ENCODE measurements at places on chromosomes 5 and 9.

GRCh38 chr5:177531209-177531940 lies 14.6 kb upstream of the DDX41 start:
- DNase-seq = no peak

- DNase-seq = no peak
These were observed 584.3 kb downstream of the CAAP1 start for GRCh38 chr9:26308328-26308727.

GRCh38 chr9:20199111-20199510 lies 410.3 kb upstream of the SLC24A2 start:
- DNase-seq = no peak

GRCh38 chr5:144390133-144390532 lies 219.5 kb downstream of the KCTD16 start:
- DNase-seq = no peak

GRCh38 chr9:127492616-127493015 lies 41.3 kb downstream of the LRSAM1 start:
- DNase-seq = no peak

- DNase-seq = no peak
These were observed 22.7 kb downstream of the CFAP90 start for GRCh38 chr5:7828269-7828668.

DNA sequence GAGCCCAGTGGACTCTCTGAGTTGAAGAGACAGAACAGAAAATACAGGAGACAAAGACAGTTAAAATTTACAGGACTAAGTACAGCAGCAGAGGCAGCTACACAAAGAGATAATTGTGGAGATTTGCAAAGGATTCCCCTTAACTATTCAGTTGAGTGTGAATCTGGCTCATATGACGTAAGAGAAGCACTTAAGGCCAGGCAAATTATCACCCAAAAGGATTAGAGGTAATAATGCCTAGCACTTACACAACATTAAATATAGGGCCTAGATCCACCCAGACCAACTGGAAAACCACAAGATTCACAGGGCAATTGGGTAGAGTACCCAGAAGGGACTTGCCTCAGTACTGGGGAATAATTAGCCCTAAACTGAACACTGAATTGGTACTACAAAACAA lies 41.3 kb downstream of the ADAMTS6 start:
- no peak for DNase-seq

DNA sequence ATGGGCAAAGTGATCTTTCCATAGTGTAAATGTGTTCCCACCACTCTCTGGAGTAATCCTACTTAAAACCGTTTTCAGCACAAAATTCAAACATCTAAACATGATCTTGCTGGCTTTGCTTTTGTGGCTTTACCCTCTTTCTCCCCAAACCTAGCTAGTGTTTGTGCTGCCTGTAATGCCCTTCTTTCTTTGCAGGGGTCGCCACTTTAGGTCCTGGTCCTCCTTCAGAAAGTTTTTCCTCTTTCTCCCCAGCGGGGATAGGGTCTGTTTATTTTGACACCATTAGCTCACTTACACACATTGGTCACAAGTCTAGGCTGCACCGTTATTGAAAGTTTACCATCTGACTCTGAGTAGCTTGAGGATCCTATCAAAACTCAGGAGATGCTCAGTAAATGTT lies 736 bp upstream of the HSD17B4 start:
- DNase-seq = no peak

GRCh38 chr5:83472213-83472507 lies 616 bp downstream of the VCAN start:
- DNase-seq = no peak

DNA sequence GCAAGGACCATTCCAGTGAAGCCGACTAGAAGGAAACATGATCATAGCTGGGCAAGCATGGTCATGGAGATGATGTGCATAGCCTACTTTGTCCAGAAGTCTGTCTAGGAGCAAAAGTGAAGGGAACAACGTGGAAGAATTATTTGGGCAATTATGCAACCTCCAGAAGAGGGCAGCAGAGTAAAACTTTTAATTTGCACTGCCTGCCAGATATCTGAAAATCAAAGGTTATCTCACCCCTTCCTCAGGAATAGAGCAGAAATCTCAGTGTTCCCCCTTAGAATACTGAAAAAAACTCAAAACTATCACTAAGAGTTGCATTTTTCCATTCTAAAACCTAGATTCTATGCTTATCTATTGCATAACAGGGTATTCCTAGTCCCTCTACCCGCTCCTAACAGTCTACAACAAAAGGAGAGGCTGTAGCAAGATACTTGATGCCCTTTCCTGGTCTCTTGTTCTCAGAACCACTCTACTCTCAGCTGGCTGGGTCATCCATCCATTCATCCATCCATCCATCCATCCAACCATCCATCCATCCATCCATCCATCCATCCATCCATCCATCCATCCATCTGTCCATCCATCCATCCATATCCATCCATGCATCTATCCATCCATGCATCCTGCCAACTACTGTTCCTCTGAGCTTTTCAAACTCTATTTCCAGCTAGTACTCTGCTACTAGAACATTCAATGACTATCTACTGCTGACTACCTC lies 8.4 kb upstream of the SETD9 start:
- DNase-seq = no peak

DNA sequence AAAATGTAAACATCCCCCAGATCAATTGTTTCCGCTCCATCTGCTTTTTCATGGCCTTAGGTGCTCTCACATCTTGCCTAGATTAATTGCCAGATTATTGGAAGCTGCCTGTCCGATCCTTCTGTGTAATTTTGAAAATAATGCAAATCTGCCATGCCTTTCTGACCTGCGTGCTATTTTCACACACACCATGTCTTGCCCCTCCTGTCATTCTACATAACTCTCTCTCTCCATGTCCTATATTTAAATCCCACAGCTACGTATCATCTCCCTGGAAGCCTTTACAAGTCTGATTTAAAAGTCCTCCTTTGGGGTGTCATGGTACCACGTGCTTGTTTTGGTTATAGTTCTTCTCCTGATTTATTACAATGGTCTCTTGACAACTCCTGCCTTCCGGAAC lies 247.6 kb upstream of the ELAVL2 start:
- no peak for DNase-seq

GRCh38 chr5:5158472-5158895 lies 18.4 kb downstream of the ADAMTS16 start:
- DNase-seq = no peak

DNA sequence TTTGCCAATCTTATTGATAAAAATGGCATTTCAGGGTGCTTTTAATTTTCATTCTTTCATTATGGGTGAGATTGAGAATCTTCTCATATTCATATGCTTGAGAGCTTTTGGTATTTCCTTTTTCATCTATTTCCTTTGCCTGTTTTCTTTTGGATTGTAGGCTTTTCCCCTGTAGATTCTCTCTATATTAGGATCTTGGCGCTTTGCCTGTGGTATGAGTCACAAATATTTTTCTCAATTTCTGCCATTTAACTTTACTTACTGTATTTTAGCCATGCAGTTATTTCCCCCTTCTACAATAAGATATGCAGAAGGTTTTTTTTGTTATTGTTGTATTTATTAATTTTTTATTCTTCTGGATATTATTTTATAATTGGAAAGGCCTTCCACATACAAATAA lies 21.5 kb upstream of the KLF9 start:
- peak; percentile 42 for DNase-seq

DNA sequence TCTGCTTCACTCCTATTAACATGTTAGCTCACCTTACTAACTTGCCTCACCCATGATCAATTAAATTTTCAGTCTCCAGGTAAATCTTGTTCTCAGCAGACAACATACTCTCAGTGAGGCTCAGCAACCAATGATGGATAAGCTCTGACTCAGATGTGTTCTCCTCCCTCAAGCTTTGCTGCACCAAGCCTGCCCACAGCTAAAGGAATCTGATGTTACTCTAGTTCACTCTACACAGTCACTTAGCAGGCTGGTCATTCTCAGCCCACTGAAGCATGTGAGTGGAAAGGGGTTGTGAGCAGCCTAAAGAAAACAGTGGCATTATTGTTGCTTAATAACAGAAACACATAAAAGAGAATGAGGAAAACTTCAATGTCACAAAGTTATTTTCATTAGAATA lies 37.3 kb upstream of the CTNND2 start:
- DNase-seq = no peak

DNA sequence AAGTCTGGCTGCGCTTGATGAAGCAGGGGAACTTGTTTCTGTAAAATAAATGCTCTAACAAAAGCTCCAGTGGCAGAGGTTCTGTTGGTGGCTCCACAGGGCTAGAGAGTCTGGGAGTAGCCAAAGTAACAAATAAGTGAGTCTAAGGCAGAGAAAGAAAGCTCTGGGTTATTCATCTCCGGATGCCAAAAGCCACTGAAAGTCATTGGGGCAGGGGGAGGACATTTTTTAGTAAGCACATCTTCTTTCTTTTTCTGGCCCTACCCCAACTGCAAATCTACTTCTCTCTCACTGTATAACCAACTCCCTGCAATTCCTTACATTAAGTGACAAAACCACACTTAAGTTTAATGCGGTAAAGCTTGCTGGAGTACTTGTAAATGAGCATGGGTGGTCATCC lies 141.6 kb downstream of the INSYN2B start:
- no peak for DNase-seq

DNA sequence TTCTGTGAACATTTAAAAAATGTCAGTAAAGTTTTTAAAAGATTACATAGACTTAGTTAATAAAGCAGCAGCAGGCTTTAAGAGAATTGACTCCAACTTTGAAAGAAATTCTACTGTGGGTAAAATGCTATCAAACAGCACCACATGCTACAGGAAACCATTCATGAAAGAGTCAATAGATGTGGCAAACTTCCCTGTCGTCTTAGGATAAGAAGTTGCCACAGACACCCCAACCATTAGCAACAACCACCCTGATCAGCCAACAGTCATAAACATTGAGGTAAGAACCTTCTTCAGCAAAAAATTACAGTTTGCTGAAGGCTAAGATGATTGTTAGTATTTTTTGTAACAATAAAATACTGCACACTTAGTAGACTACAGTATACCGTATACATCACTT lies 278.2 kb downstream of the CSNK1G3 start:
- no peak for DNase-seq

- DNase-seq = no peak
These were observed at the start of gene RASEF for GRCh38 chr9:83062651-83063527. TSS of gene RASEF (minus strand) at chr9:83063142. CDS start at chr9:83062867, 275 bp downstream.

- DNase-seq = no peak
These were observed 79.2 kb downstream of the SV2C start for GRCh38 chr5:76162335-76162734.

GRCh38 chr5:109053995-109054417 lies 306.3 kb downstream of the FER start:
- peak; percentile 48 for DNase-seq

DNA sequence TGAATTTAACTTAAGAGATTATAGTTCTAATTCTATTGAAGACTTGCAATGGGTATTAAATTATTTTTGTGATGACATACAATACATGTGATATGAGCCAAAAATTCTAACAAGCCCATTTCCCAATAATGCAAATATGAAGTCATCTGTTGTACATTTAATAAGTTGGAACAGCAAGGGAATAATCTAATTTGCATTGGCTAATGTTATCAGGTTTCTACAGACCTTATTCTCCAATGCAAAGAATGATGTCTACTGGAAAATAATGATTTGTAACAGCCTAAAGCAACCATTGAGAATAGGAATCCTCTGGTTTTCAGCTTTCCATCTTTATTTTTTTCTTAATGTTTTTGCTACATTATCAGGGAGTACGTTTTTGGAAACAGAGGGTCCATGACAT lies 89.1 kb upstream of the MINAR2 start:
- DNase-seq = no peak

GRCh38 chr5:56624751-56625150 lies 190.6 kb upstream of the MAP3K1 start:
- DNase-seq = no peak

GRCh38 chr5:141878186-141878710 lies at the start of gene PCDH1:
TSS of gene PCDH1 (minus strand) at chr5:141878410. CDS start at chr5:141878262, 148 bp downstream.
- DNase-seq = no peak

- DNase-seq = no peak
These were observed 103.8 kb upstream of the WWC1 start for GRCh38 chr5:168187614-168188013.

- DNase-seq = no peak
These were observed 176.0 kb upstream of the TLE4 start for GRCh38 chr9:79395755-79396154.

GRCh38 chr5:19240170-19240569 lies 747.8 kb downstream of the CDH18 start:
- DNase-seq = no peak

- DNase-seq = no peak
These were observed at the start of gene RNF180 for GRCh38 chr5:64165500-64166200. TSS of gene RNF180 (plus strand) at chr5:64165843. CDS start at chr5:64200808, 34,965 bp downstream.

DNA sequence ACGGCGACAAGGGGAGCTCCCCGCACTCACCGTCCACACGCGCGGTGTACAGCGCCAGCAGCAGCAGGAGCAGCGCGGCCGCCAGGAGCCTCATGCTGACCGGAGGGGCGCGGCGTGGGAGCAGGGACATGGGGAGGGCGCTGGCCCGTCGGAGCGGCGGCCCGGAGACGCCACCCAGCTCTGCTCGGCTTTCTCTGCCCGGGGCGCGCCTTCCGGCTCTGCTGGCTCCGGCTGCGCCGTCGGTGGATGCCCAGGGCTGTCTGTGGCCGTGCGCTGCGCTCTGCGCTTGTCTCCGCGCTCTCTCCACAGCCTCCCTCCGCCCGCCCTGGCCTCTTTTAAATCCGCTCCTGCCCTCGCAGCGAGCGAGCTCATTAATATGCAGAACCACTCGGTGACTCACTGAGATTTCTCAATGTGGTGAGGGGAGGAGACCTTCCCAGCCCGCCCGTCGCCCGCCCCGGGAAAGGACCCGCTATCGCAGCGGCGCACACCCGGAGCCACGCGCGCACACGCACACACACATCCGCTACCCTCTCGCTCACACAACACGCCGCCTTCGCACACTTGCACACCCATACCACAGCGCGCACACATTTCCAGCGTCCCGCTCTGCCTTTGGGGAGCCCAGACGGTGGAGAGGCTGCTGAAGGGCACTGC lies at the start of gene CXCL14:
TSS of gene CXCL14 (minus strand) at position 307 of the 657 bp plus-strand sequence. CDS start at position 94, 213 bp downstream.
- DNase-seq = peak; percentile 23

DNA sequence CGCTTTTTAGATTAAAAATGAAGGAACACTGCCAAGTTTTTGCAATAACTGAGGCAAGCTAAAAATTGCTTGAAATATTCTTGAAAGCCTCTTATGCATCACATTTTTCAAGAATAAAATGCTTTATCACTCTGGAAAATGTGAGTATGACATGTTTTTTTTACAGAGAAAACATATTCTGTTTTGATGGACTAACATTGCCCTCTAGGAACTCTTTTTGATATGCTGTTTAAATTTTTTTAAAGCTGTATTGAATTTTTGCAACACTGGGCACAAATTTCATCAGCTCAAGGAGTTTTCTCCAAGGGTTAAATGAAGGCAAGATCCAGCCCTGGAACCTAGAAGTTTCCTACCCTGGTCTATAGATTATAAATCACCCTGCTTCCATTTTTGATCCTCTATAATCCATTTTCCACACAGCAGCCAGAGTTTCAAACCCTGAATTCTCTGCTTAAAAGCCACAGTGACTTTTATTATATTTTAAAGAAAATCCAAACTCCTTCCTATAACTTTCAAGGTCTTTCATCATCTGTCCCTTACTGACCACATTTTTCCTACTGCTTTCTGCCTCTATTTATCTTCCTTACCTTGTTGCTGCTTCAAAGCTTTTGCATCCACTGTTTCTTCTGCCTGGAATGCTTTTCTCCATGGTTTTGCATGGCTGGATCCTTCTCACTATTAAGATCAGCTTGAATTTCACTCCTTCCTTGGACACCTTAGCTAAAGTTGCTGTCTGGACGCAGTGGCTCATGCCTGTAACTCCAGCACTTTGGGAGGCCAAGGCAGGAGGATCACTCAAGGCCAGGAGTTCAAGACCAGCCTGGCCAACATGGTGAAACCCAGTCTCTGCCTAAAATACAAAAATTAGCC lies 60.9 kb downstream of the IL31RA start:
- peak; percentile 28 for DNase-seq
